SIG-M5 (cell line): ENCODE measurements at places on chromosomes 12 and 14.

GRCh38 chr14:85358136-85358785 lies 171.7 kb upstream of the FLRT2 start:
- no peak for DNase-seq

DNA sequence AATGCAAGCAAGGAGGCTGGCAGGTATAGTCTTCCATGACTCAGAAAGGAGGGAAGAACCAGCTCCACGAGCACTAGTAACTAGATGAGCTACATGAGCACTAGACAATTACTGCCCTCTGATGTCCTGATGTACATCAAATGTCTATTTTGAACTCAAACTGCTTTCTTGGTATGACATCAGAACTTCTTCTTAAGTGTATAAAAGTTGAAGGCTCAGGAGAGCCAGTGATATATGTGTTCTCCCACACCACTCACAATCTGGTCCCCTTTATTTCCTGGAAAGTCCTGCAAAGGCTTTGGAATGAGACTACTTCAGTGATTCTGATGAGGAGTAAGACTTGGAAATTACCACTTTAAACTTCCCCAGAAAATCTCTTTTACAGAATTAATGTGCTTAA lies 18.5 kb upstream of the DHRS7 start:
- DNase-seq, result no peak

DNA sequence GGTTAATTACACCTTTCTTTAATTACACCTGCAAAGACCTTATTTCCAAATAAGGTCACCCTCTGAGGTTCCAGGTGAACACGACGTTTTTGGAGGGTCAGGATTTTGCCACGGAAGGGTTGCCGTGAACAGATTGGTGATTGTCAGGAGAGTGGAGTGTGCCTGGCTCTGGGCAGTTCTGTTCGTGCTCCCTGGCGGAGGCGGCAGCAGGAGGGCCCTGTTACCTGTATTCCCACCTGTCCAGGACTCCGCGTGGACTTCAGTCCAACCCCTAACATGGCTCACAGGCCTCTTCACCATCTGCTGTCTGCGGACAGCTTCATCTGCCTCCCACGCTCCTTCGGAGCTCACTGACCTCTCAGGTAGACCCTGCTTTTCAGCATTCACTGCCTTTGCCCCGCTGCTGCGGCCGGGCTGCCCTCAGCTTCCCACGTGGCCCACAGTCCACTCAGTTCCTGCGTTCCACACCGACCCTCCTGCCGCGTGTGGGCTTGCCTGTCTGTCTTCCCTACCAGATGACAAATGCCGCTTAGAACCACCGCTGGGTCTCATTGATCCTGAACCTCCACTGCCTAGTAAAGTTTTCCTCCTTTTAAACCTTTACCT lies 187.5 kb upstream of the DIO3 start:
- no peak for DNase-seq

GRCh38 chr12:42426746-42427145 lies 100.8 kb downstream of the PPHLN1 start:
- no peak for DNase-seq

DNA sequence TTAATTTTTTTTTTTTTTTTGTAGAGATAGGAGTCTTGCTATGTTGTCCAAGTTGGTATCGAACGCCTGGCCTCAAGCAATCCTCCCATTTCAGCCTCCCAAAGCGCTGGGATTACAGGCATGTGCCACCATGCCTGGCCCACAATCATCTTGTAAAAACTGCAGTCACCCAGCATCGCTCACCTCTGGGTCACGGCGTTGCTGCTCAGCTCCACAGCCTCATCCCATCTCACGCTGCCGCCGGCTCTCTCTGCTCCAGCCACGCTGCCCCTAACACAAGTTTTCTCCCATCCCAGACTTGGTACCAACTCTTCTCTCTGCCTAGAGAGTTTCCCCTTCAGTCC lies 69.2 kb downstream of the MAP1LC3B2 start:
- no peak for DNase-seq
